ENCODE measurements at places on chromosomes 12 and 14.

DNA sequence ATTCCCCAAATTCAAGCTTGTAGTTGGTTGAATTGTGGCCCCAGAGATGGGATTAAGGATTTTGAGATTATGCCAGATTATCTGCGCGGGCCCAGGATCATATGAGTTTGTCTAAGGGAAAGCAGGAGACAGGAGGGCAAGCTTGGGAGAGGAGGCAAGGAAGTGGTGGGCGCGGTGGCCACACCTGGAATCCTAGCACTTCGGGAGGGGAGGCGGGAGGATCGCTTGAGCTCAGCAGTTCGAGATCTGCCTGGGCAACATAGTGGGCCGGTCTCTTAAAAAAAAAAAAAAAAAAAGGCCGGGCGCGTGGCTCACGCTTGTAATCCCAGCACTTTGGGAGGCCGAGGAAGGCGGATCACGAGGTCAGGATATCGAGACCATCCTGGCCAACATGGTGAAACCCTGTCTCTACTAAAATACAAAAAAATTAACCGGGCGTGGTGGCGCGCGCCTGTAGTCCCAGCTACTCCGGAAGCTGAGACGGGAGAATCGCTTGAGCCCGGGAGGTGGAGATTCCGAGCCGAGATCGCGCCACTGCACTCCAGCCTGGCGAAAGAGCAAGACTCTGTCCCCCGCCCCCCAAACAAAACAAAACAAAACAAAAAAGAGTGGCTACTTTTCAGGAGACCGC, 881 bp upstream of the PUS1 start:
- no peak for DNase-seq

DNA sequence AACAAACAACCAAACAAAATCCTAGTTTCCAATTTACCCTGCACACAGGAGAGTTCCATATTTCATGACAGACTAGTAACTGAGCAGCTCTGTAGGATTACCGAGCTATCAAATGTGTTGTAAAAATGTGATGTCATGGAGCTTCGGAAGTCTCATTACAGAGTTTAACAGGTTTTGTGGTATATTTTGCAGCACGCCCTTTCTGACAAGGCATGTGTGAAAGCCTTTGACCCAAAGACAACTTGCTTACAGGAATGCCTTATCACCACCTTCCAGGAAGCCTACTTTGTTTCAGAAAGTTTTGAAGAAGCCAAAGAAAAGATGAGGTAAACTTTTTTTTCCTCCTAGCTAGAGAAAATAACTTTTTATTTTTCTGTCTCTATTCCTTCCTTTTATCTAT, 92.4 kb downstream of the TPH2 start:
- DNase-seq = no peak

DNA sequence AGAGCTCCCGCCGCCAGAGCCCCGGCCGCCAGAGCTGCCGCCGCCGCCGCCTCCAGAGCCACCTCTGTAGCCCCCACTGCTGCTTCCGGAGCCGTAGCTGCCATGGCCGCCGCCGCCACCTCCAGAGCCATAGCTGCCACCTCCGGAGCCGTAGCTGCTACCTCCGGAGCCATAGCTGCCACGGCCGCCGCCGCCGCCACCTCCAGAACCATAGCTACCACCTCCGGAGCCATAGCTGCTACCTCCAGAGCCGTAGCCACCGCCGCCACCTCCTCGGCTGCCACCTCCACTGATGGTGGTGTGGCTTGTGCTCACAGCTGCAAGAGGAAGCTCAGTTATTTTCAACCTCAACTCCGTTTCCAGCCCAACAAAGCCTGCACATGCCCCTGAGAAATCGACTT, 4.9 kb downstream of the KRT1 start:
- DNase-seq = no peak

DNA sequence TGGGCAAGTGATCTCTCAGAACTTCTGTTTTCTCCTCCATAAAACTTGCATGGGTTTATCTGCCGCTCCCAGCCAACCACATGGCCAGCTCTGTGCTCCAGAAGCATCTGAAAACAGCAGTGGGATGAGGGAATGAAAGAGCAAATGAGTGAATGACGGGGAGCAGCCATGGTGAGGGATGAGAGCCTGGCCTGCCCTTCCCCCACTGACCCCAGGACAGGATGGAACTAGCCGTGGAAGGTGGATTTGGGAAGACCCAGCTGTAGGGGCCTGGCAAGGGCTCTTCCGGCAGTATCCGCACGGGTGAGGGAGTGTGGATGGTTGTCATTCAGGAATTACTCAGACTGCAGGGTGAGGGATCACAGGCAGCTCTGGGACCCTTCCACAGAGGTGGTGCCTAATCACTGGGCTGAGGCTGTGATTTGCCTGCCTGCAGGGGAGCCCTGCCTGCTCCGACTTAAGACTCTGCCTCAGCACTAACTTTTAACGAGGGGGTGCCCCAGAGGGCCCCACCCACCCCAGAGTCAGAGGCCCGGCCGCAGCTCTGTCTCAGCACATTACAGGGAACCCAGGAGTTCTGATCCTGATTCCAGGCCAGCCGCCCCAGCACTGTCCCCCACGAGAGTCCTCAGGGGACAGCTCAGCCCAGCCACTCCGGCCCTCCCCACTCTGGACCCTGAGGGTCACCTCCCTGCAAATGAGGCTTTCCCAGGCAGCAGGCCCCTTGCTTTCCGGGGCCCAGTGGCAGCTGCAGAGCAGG, 136.8 kb upstream of the C14orf180 start:
- no peak for DNase-seq

DNA sequence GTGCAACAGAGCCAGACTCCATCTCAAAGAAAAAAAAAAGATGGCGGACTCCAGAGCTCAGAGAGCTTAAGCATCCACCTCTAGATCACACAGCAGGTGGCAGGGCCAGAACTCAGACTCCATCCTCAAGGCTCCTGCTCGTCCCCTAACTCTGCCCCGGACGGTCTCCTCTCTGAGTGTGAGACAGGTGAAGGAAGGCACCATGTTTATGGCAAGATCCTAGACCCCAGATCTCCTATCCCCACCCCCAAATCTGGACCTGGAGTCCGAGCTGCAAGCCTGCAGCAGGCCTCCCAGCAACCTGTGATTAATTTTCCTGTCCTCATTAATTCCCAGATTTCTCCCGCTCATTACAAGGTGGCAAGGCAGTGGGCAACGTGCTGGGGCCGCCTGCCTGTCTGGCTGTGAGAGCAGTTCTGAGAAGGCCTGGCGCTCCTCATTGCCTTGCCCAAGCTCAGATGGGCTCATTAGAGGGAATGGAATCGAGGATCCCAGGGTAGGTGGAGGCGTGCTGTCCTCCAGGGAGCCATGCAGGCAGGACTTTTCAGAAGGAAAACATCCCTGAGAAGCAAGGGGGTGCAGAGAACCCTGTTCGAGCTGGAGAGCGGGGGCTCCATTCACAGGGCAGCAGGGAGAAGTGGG, 296.6 kb upstream of the RTL1 start:
- DNase-seq = no peak

DNA sequence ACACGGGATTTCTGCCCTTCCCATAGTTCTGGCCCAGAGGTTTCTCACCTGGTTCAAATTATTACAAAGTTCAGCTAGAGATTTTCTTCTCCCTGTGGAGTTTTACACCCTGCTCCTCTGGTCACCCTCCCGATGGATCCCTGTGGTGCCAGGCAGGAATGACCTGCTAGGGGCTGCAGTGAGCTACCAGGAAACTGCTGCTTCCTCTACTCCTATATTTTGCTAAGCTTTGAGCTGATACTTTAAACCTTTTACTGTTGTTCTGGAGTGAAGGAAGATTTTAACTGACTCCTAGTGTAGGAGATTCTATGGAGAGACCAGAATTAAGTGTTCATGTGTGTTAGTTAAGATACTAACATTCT, 30.4 kb upstream of the LRIG3 start:
- no peak for DNase-seq

DNA sequence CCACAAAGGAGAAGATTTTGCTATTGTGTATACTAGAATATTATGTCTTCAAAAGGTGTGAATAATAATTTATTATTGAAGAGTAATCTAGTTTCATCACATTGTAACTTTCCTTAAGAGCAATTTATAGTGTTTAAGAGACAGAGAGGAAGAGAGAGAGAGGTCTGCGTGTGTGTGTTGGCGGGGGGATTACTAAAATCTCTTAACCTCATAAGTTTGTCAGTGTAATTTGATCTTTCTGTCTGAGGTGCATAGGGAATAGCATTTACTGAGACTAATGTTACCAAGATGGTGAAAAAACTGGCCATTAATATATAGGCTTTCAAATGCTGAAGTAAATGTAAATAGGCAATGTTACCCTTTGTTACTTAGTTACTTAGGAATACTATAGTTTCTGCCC, 48.2 kb upstream of the BTG1 start:
- no peak for DNase-seq

DNA sequence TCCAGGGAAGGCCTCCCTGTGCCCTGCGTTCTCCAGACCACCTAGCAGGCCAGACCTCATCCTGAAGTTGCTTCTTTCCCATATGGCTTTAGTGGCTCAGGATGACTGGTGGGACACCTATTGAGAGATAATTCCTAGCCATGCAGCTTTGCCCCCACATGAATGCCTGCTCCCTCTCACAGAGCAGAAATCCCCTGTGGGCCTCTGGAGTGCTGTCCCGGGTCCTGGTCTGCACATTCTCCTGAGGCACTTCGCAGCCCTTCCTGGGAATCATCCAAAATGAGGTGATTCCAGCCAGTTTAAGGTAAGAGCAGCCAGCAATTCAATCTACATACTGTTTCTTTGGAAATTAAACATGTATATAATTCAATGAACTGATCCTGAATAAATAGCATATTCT, 135.9 kb downstream of the GPR65 start:
- no peak for DNase-seq

DNA sequence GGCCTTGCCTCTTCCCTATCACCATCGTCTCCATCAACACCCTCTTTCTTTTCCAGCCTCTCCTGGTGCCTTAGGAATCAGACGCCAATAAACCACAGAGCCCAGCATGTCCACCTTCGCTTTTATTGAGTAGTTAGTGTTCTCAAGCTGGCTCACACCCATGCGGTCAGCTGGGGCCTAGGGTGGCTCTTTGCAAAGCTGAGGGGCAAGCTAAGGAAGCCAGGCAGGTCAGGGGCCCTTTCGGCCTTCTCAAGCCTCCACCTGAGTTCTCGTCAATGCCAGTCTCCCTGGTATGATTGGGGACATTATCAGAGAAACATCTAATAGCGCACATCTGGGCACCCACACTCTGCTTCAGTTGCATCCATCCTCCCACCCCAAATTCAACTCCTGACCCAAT, 737 bp upstream of the TEX52 start:
- no peak for DNase-seq

DNA sequence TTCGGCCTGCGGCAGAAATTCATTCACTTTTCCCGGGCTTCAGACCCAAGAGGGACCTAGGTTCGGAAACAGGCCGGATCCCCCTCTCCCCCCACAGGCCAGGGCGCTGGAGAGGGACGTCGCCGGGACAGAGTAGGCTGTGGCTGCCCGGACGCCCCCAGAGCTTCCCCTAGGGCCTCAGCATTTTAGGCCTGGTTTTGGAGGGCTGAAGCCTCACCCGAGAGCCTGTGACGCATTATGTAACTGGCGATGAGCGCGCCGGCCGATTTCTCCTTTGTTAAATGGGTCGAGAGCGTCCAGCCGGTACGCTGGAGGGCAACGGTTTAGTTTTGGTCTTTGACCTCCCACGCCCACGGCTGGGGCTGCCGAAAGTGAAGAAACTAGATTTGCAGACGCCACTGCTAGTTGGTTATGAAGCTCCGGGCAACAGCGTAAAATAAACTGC, 657 bp downstream of the PEBP1 start:
- peak; percentile 59 for DNase-seq

DNA sequence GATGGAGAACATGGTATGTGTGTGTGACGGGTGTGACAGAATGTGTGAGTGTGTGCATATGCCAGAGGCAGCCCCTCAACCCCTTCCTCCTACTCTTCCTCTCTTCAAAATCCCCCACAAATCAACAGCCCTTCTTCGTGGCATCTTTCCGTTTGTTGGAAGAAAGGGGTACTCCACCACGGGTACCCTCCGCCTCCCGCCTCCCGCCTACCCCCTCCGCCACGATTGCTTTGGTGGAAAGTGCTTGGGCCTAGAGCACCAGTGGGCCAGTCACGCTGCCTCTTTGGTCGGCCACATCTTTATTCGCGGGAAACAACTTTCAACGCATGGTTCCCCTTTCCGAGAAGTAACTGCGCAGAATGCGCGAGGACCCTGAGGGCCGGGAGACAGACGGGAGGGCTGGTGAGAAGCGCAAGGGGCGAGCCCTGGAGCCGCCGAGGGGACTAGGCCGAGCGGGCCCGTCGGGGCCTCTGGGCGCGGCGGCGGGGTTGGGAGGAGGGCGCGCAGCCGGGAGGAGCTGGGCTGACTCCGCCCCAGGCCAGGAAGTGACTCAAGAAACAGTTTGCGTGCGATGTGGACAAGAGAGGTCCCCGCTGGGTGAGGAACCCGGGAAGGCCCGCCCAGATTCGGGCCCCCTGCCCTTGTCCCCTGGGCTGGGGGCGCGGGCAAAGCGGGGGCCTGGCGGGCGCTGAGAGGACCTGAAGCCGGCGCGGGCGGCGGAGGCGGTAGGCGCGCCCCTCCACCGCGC, at the start of the genes CBLN3 and KHNYN:
TSS of gene CBLN3 (minus strand) at position 274 of the 748 bp plus-strand sequence. CDS start 614 bp downstream, outside the sequence.
TSS of gene KHNYN (plus strand) at position 560 of the 748 bp plus-strand sequence. CDS start 777 bp downstream, outside the sequence.
- DNase-seq = peak; percentile 93

- DNase-seq = no peak
Measured at GRCh38 chr12:3644104-3644503, 108.8 kb downstream of the CRACR2A start.

- DNase-seq = no peak
Measured at GRCh38 chr12:122747224-122748135, 5.1 kb upstream of the DENR start.

DNA sequence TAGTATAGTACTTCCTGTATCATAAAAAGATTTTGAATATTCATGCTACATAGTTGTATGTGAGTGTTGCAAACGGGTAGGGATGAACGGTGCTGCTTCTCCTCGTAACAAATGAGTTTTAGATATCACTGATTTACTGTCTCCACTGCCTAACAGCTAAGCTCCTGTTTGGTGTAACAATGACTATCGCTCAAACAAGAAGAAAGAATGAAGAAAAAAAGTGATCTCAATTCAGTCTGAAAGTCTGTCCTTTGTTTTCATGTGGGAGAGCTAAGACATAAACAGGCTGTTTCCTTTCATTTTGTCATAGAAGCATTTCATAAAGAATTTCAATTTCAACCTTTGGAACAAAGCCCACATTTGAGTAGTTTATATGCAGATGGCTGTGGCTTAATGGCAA, 26.1 kb upstream of the RTRAF start:
- peak; percentile 52 for DNase-seq

- no peak for DNase-seq
Measured at GRCh38 chr14:72801381-72801812, 92.5 kb downstream of the DPF3 start.

DNA sequence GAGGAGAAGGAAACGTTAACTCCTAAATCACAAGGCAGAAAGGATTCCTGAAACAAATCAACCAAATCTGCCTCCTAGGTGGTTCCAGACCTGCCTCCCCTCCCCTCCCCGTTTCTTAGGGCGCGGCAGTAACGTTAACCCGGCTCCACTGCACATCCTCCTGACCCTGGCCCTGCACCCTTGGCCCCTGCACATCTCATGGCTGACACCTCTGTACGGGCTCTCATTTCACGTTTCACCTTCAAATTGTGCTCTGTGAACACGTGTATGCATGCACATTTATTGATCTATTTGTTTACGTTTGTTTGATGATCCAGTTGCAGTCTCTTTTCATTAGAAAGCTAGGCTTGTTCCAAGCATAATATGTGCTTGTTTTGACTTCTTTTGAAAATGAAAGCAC, 358.1 kb downstream of the ADGRD1 start:
- no peak for DNase-seq

- no peak for DNase-seq
Measured at GRCh38 chr12:80271780-80272179, 172.3 kb upstream of the PTPRQ start.
